Activated CD4-positive, CD25-positive, alpha-beta regulatory T cell (primary cell): ENCODE measurements at places on chromosomes 1 and 21.
A peak's percentile ranks its signal among the peaks of the same experiment; 100 is the strongest.

GRCh38 chr1:168112673-168113305 is 23.9 kb downstream of the GPR161 start:
- no peak for DNase-seq

- no peak for DNase-seq
Observed at GRCh38 chr1:54173681-54174080, 20.9 kb upstream of the CDCP2 start.

- DNase-seq: peak; percentile 42
Observed at GRCh38 chr1:154157520-154158306, 2.8 kb upstream of the NUP210L start.

DNA sequence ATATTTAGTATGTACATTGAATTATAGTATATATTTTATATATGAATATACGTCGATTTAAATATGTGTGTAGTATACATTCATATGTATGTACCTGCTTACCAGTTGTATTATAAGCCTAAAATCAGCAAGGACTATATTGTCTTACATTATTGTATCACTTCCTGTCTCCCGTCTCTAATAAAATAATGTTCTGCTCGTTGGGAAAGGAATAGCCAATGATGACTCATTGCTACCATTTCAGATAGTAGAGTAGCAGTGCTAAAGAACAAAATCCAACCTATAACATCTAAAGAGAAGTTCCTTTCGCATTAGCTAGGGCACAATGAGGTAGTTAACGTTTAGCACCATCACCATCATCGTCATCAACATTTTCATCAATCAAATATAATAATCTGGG is 39.9 kb upstream of the SMYD2 start:
- no peak for DNase-seq
